ENCODE measurements at places on chromosomes 2 and 18.

- no peak for DNase-seq
These were observed 2.4 kb upstream of the DSC3 start for GRCh38 chr18:31044926-31045325.

- DNase-seq = no peak
These were observed 65.9 kb upstream of the RAB27B start for GRCh38 chr18:54762386-54762785.

- no peak for DNase-seq
These were observed at the start of gene NETO1 for GRCh38 chr18:72867746-72868584. Gene NETO1, minus strand, starts transcription at chr18:72867987. Its CDS starts 696 bp downstream, at chr18:72867291.

- DNase-seq = no peak
These were observed 5.2 kb downstream of the DYSF start for GRCh38 chr2:71458413-71459083.

DNA sequence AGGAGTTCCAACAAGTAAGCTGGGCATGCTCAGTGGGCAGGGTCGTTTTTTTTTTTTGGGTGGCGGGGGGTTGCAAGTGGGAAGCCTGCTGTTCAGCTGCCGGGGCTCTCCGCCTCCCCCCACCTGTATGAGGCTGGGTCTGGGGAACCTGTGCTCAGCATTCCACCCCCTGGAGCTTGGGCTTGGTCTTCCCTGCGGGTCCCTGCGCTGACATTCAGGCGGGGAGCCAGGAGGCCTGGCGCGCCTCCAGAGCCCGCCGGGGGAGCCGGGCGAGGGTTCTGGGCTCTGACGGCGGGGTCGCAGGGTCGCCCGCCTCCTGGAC, 822 bp upstream of the GPD2 start:
- no peak for DNase-seq

- no peak for DNase-seq
These were observed 75.4 kb upstream of the KCNE4 start for GRCh38 chr2:222976521-222977061.

GRCh38 chr2:182110347-182110746, 124.7 kb downstream of the PPP1R1C start:
- no peak for DNase-seq

DNA sequence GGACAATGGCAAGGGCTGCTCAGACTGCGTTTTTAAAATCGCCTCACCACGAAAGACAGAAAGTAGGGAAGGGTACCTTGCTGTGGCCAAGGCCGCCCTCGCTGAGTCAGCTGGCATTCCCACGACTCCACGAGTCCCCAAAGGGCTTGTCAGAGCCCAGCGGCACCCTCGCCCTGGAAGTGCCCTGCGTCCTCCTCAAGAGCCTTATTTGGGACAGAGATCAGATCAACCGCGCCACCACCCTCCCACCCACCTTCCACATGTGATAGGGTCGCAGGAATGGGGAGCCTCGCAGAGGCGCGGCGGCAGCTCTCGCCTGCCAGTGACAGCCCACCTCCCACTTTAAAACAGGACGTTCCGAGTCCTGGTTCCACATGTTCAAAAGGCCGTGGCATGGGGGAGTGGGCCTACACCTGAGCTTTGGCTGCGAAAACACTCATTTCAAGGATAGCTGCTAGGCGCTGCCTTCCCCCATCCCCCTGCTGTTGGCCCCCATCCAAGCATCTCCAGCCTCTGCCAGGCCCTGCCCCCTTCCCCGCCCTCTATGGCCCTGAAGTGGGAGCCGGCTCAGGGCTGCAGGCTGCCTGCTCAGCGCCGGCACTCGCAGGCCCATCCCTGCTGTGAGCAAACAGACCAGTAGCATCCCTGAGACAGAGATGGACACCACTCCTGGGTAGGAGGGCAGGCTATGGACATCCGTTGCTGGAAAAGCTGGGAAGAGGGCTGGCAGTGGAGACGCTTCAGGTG, 38.1 kb upstream of the ARHGEF4 start:
- DNase-seq = no peak

- DNase-seq = no peak
These were observed 39.5 kb downstream of the BABAM2 start for GRCh38 chr2:27929916-27930486.

- no peak for DNase-seq
These were observed 97.1 kb downstream of the ITGA4 start for GRCh38 chr2:181554061-181554830.

DNA sequence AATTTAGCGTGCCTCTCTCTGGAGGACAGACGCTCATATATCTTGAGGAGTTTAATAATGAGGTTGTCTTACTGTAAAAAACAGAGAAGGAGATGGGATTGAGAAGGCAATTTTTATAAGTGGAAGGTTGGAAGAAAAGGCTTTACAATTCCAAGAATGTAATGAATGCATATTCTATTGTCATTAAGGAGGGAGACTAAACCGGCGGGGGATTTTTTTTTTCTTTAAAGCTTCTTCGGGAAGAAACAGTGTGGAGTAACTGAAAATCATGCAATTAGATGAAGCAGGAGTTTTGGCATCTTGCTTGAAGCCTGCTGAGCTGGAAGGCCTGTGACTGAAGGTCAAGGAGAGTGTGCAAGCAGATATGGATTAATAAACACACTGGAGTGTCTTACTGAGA, 124.4 kb downstream of the HRH4 start:
- DNase-seq = no peak

DNA sequence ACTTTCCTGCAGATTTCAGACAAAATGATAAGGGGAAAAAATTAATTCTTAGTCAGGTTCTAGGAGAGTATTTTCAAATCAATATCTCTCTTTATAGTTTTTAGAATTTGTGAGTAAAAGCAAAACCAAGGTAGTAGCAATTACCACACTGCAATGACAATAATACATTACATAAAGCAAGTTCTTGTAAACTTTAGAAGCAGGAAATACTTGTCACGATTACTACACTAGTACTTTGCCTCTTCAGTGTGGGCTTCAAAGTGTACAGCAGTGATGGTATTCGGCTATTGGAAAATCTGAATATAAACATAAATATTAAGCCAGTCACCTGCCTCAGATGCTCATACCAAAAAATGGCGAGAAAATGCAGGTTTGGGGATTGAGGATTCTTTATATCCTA, 81.0 kb downstream of the ALPK2 start:
- no peak for DNase-seq

- DNase-seq = no peak
These were observed 1103.2 kb upstream of the ZEB2 start for GRCh38 chr2:145623136-145623535.

GRCh38 chr18:73691118-73691517, 456.5 kb downstream of the FBXO15 start:
- peak; percentile 33 for DNase-seq

GRCh38 chr2:30179536-30179935, 32.7 kb downstream of the YPEL5 start:
- DNase-seq = no peak

DNA sequence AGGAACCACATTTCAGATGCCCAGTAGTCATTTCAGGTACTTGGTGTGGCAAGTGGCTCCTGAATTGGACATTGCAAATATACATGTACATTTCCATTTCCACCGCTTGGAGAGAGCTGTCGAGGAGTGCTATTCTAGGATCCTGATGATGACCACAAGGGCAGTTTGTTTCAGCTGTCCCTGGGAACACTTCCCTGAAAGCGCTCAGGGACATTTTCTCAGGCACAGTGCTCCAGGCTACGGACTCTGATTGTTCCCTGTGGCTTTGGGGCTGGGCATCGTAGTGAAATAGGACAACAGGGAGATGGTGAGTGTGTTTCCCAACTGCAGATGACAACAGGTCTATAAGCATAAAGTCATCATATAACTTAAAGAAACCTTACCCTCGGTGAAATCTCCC, 3.1 kb downstream of the DBI start:
- no peak for DNase-seq

GRCh38 chr18:11851146-11851805, at the start of gene CHMP1B:
Gene CHMP1B, plus strand, starts transcription at chr18:11851413. Its CDS starts 99 bp downstream, at chr18:11851512.
- DNase-seq = peak; percentile 91

DNA sequence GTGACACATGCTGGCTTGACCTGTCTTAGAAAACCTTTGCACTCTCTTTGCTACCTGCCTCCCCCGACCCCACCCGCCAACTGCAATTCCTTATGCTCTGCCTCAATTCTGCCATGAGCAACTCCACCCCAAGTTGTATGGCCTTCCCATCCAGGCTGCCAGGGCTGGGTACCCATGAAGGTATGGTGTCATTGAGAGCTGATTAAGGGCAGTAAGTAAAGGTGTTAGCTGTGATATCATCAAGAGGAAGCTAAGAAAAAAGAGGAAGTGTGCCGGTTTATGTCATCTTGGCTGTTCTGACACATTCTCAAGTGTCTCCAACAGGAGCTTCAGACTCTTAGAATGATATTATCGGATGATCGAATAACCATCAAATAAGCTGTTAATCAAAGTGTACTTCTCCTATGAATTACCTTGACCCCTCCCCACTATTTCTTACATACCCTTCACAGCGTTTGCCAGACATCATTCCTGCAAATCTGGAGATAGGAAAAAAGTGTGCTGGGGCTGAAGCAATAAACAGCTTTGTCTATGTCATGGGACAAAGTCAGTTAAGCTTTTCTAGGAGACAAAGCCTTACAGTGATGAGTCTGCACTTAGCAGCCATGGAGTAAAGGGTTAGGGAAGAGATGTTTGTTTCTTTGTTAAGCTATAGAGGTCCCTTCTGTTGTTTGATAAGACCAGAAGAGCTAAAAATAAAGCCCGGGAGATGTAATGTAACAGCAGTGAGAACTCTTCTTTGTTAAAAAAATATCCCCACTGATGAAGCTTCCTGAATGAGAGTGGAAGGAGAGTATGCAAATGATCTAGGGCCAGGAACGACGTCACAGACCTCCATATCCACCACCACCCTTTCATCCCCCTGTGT, 40.4 kb upstream of the SMAD2 start:
- DNase-seq = no peak

DNA sequence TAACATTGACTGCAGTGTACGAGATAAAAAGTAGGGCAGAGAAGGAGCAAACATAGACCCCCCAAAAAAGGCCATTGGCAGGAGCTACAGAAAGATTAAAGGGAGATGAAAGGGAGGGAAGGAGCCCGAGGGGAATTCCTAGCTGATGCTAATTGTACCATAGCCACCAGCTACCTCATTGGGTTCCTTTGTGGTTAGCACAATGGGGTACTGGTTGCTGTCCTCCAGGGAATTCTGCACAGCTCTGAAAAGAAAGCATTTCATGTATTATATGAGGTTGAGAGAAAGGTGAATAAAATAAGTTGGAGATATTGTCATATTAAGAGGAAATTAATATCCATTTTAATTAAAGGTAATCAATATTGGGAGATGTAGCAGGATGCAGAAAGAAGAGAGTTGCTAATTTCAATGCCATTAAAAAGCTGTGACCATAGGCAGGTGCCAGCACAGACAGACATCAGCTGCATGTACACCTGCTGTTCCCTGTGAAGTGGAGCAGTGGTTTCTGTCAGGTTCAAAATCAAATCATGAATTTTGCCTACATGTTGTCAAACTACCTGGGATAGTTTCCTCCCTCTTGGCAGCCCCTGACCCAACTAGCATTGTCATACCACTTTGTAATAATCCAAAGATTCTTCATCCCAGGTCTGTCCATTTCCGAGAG, 185.4 kb upstream of the DLGAP1 start:
- no peak for DNase-seq

DNA sequence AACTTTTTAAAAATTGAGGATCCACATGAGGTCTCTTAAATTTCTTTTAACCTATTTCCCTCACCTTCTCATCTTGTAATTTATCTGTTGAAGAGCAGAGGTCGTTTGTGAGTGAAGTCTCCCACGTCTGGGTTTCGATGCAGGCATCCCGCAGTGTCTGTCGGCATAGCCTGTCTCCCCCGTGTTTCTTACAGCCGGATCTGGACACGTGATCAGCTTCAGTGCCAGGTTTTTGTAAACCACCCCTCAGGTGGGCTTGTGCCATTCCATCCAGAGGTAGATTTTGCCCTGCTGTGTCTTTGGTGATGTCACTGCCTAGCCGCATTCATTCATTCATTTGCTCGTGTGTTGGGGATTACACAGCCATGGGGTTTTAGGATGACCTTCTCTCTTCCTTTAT, 16.2 kb downstream of the AQP12A start:
- no peak for DNase-seq

- DNase-seq = no peak
These were observed 103.5 kb downstream of the UPP2 start for GRCh38 chr2:158205215-158205614.

GRCh38 chr2:132668987-132669907, 758 bp downstream of the LYPD1 start:
- DNase-seq = no peak

GRCh38 chr2:156704132-156704531, 268.0 kb downstream of the GPD2 start:
- DNase-seq = no peak

GRCh38 chr2:582792-583528, 94.2 kb downstream of the TMEM18 start:
- no peak for DNase-seq

DNA sequence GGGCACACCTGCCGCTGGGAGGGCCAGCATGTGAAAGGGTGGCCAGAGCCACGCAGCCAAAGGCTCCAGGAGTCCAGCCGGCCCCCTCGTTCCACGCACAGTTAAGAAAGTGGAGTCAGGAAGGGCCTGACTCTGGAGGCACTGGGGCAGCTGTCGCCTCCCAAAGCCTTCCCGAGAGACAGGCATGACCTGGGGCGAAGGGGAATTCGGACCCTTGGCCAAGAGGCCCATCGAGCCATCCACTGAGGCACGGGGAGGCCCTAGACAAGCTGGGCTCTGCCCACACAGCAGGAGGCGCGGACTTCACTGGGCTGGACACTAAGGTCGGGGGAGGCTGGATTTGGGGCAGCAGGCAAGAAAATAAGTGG, 38.5 kb upstream of the SNED1 start:
- no peak for DNase-seq

- DNase-seq = no peak
These were observed 788.1 kb downstream of the TRIB2 start for GRCh38 chr2:13504808-13505207.

DNA sequence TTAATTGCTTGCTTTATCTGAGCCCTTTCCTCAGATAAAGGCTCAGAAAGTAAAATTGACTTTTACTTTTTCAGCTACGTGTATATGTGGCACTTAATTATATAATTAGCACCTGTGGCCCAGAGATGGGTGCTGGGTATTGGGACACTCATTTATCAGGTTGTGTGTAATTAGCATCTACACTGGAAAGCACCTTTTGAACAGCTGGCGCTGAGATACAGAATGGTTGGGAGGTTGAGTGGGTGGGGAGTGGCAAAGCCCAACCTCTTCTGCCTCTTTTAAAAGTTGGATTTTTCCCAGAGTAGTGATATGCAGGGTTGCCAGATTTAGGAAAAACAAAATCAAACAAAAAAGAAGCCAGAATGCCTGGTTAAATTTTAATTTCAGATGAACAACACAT, 23.9 kb downstream of the SPTBN1 start:
- DNase-seq = no peak

DNA sequence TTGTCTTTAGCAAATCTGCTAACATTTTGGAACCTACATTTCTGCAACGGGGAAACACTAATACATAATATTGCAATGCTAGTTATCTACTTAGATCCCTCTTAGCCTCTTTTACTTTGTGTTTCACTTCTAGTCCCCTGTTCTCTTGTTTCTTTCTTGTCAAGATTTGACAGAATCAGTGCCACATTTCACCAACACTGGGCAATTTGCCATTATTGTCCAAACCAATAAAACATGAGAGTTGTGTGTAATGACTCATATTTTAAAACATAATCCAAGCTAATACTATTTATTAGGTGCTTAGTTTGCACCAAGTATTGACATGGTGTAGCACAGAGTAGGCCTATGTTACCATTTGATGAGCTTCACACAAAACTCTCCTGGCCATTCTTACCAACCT, 33.7 kb upstream of the ACVR1C start:
- DNase-seq = no peak

GRCh38 chr2:27596627-27597026, 13.8 kb downstream of the ZNF512 start:
- no peak for DNase-seq
